ENCODE measurements at places on chromosomes 6 and 20. TPM values are rescaled to one million over a fixed set of nuclear protein-coding genes. Genes with fewer than 3 reads are reported as not detected.

DNA sequence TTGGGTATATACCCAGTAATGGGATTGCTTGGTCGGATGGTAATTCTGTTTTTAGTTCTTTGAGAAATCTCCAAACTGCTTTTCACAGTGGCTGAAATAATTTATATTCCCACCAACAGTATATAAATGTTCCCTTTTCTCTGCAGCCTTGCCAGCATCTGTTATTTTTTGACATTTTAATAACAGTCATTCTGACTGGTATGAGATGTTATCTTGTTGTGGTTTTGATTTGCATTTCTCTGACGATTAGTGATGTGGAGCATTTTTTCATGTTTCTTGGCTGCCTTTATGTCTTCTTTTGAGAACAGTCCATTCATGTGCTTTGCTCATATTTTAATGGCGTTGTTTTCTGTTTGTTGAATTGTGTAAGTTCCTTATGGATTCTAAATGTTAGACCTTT, 641.6 kb downstream of the HACE1 start:
- DNase-seq, result no peak

- DNase-seq, result no peak
These were observed 279.7 kb downstream of the CDH4 start for GRCh38 chr20:61531553-61532345.

GRCh38 chr6:107235007-107235406, 119.7 kb upstream of the BEND3 start:
- DNase-seq, result no peak

DNA sequence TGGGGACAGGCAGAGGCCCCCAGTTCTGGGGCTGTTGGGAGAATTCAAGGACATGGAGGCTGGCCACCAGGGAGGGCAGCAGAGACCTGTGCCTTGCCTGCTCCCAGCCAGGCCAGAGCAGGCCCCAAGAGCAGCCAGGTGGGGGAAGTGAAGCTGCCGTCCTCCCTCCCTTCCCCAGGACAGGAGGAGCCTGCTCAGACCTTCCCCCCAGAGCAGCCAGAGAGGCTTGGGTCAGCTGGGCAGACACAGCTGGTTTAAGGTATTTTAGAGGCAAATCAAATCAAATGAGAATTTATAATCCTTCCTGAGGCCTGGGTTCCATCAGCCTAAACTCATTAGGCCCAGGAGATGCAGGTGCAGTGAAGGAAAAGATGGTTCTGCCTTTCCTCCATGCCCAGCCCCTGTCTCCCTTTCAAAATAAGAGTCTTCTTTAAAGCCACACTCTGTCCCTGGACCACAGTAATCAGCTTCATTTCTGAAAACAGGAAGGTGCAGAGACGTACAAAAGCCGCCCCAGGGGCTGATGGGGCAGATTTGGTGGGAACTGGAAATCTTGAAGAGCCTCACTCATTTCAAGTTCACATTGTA, 21.7 kb downstream of the BMP7 start:
- no peak for DNase-seq

The EYS gene
- not detected for total RNA-seq

The ADGRF4 gene
- total RNA-seq, result not detected

Measured in left ventricle myocardium superior (tissue), 1 donor.